ENCODE measurements at places on chromosomes 16 and 17.

GRCh38 chr17:2025622-2026309 is 632 bp upstream of the RTN4RL1 start:
- DNase-seq: peak; percentile 89

- DNase-seq: no peak
Observed at GRCh38 chr17:13351046-13351445, 250.7 kb downstream of the HS3ST3A1 start.

DNA sequence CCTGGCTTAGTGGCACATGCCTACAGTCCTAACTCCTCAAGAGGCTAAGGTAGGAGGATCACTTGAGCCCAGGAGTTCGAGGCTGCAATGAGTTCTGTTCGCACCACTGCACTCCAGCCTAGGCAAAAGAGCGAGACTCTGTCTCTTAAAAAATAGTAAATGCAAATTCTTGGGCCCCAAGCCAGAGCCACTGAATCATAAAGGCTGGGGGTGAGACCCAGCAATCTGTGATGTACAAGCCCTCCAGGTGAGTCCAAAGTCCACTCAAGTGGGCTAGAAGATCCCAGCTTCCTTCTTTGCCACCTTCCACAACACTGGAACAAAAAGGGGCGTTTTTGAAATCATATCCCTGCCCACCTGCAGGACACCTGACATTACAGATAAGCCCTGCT is 16.9 kb downstream of the TRIM25 start:
- DNase-seq: no peak

DNA sequence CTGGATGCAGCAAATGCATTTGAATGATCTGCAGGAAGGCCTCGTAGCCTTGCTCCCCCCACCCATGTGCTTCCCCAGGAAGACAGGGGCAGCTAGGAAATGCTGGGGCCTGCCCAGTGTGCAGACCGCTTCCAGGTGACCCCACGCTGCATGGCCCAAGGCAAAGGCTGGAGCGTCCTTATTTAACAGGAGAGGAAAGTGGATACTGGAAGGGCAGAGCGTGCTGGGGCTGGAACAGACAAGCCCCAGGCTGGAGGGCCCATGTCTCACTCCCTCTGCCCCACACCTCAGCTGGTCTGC is 26.1 kb upstream of the NPTX1 start:
- no peak for DNase-seq

DNA sequence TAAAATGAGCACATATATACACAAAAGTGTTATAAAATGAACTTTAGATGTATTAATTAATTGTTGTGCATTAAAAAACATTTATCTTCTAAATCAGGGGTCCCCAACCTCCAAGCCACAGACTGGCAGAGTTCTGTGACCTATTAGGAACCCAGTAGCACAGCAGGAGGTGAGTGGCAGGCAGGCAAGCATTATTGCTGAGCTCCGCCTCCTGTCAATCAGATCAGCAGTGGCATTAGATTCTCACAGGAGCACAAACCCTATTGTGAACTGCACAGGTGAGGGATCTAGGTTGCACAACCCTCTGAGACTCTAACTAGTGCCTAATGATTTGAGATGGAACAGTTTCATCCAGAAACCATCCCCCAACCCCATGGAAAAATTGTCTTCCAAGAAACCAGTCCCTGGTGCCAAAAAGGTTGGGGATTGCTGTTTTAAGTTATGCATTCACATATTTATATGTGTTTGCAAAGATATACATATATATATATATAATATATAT is 583.7 kb downstream of the KCNJ2 start:
- DNase-seq: no peak

- no peak for DNase-seq
Observed at GRCh38 chr16:86523166-86523740, 12.9 kb downstream of the FOXF1 start.

- DNase-seq: peak; percentile 26
Observed at GRCh38 chr17:43702637-43703036, 40.9 kb upstream of the MEOX1 start.

GRCh38 chr16:86107215-86107825 is 208.4 kb downstream of the IRF8 start:
- DNase-seq: no peak

- DNase-seq: no peak
Observed at GRCh38 chr17:68324114-68324513, 32.8 kb downstream of the ARSG start.

DNA sequence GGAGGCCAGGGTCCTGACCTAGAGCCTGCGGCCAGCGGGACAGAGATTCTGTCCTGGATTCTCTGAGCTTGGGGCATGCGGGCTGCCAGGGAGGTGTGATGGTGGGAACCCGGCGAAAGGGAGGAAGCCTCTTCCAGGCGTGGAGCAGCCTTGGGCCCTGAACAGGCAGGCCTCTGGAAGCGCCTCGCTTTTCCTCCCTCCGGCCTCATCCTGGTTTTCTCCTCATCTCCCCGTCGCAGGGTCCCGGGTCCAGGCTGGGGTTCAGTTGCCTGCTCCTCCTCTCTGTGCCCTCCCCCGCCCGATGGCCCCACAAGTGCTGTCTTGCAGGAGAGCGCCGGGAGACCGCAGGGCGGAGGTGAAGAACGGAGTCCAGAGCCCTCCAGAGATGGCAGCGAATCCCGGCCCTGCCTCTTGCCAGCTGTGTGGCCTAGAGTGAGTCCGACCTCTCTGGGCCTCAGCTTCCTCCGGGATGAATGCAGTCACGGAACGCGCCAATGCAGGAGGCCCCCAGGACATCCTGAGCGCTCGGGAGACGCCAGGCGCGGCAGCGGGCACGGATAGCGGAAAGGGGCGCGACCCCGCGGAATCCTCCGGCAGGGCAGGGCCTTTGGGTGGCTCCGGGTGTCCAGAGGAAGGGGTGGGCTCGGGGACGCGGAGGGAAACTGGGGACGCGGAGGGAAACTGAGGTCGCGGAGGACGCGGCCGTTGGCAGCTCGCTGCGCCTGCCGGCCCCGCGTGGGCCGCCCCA is 553 bp upstream of the RAB11FIP4 start:
- no peak for DNase-seq

GRCh38 chr16:85901773-85902365 is 2.9 kb downstream of the IRF8 start:
- no peak for DNase-seq

DNA sequence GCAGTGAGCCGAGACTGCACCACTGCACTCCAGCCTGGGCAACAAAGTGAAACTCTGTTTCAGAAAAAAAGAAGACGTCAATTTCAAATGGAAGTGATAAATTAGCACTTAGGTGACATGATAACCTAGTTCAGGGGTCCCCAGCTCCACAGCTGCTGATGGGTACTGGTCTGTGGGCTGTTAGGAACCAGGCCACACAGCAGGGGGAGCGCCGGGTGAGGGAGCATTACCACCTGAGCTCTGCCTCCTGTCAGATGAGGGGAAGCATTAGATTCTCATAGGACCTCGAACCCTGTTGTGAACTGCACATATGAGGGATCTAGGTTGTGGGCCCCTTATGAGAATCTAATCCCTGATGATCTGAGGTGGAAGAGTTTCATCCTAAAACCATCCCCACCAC is 253.0 kb downstream of the FOXL1 start:
- no peak for DNase-seq

- no peak for DNase-seq
Observed at GRCh38 chr17:4708436-4708835, 2.0 kb upstream of the ARRB2 start.

GRCh38 chr17:51797150-51797549 is 361.4 kb downstream of the CA10 start:
- no peak for DNase-seq

DNA sequence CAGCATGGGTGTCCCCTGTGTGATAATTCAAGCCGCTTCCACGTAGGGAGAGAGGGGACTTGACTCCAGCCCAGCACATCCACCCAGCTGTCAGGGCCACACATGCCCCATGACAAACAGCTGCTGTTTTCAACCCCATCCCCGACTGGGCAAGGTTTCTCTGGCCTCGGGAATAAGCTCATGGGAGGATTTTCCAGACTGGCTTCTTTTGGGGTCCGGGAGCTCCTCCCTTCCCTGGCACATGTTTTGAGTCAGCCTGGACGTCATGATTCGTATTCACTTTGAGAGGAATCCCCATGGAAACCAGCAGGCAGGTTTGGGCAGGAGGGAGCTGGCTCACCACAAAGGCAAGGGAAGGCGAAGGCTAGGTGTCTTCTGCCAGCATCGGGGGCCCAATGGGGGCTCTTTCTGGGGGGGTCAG is 156.4 kb downstream of the CMIP start:
- peak; percentile 29 for DNase-seq

- DNase-seq: peak; percentile 17
Observed at GRCh38 chr17:58995247-58995940, 111.3 kb downstream of the TRIM37 start.

- no peak for DNase-seq
Observed at GRCh38 chr16:30113031-30113710, at the start of gene GDPD3. GDPD3 (minus strand) TSS chr16:30113537; CDS start chr16:30113478, 59 bp downstream.

DNA sequence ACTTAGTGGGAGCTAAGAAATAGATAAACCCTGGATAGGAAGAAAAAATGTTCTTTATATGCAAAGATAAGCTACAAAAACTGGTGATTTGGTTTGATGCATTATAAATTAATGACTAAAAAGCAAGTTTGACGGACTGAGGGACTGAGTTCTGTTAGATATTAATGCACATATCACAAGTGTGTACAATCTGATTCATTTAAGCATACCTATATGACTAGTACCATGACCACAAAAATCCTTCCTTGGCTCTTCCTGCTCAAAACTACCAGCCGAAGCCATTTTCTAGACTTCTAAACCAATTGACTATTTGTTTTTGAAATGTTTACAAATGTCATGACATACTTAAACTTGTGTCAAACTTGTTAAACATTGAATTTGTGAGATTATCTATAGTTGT is 374.5 kb upstream of the MON1B start:
- no peak for DNase-seq

- DNase-seq: peak; percentile 27
Observed at GRCh38 chr17:18040261-18040858, 1.2 kb downstream of the GID4 start.

- no peak for DNase-seq
Observed at GRCh38 chr16:90020838-90021382, 1.7 kb upstream of the DBNDD1 start.

- no peak for DNase-seq
Observed at GRCh38 chr17:57444682-57445450, 188.5 kb downstream of the MSI2 start.

DNA sequence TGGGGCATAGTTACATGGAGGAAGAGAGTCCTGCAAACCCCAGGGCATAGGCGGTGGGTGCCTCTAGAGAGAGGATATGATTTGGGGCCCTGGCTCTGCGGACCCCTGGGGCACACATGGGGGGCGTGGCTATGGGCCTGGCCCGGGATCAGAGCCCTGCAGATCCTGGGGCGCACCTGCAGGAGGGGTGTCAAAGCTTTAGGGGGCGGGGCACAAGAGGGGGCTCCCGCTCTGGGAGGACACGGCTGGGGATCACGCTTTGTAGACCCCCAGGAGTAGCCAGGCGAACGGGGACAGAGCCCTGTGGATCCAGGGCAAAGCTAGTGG is 497 bp downstream of the BCL7C start:
- DNase-seq: peak; percentile 21

- peak; percentile 83 for DNase-seq
Observed at GRCh38 chr17:76268015-76268749, 3.0 kb downstream of the UBALD2 start.

- DNase-seq: no peak
Observed at GRCh38 chr16:20870122-20870820, 29.9 kb downstream of the DCUN1D3 start.

DNA sequence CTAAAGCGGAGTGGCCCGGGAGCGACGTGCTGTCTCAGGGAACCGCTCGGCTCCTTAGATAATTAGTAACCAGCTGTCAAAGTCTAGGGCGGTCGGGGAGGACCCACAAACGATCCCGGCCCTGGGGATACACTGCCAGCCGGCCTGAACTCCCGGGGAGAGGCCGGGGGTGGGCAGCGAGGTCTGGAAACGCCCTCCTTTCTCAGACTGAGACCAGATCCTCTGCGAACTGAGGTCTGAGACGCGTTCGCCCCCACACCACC is 1.3 kb downstream of the HNF1B start:
- DNase-seq: no peak

GRCh38 chr17:75365009-75365930 is 40.2 kb downstream of the GRB2 start:
- no peak for DNase-seq

GRCh38 chr17:80031691-80032430 is 3.8 kb downstream of the TBC1D16 start:
- DNase-seq: no peak

- DNase-seq: peak; percentile 42
Observed at GRCh38 chr16:68093816-68094613, 8.8 kb downstream of the NFATC3 start.

Data from GM03348 (cell line).